COR-L47 (cell line): ENCODE measurements at places on chromosomes 7 and 10.

DNA sequence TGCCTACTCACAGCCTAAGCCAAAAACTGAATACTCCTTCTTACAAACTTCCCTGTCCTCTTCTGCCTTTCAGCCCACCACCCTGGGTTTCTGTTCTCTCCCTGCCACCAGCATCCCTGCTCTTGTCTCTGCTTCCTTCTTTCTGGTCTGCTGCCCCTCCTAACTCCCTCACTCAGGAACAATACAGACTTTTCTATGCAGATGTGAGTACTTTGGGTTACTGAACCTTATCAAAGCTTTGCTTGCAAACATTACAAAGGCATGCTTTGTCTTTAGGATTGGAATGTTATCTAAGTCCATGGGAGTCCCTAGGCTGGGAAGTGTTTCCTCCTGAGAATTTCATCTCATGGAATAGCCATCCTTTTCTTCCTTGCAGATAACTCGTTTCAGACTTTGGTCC lies 28.9 kb downstream of the CNNM1 start:
- no peak for DNase-seq

- no peak for DNase-seq
These were observed 196.9 kb downstream of the GRID1 start for GRCh38 chr10:86169506-86170254.

GRCh38 chr10:88221010-88221973 lies 357.9 kb downstream of the PTEN start:
- DNase-seq: no peak

DNA sequence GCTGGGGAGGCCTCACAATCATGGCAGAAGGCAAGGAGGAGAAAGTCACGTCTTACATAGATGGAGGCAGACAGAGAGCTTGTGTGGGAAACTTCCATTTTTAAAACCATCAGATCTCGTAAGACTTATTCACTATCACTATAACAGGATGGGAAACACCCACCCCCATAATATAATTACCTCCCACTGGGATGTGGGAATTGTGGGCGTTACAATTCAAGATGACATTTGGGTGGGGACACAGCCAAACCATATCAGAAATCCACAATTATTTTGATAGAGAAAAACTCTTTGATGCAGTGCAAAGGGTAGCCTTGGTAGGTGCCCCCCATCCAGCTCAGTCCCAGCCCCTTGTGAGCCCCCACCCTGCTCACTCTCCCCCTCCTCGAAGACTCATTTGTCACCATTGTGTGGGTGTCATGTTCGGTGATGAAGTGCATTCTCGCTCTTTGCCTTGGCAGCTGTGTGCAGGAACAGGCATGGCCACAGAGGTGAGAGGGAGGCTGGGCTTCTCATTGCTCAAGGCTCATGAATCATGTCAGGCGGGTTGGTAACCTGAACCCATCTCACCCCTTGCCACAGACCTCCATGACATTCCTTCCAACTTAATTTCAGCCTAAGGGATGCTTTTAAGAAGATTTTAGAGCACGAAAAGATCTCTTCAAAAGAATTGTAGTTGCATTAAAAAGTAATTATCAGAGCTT lies 75.9 kb downstream of the BUB3 start:
- no peak for DNase-seq

- no peak for DNase-seq
These were observed 106.9 kb upstream of the CSTF2T start for GRCh38 chr10:51806079-51806835.

DNA sequence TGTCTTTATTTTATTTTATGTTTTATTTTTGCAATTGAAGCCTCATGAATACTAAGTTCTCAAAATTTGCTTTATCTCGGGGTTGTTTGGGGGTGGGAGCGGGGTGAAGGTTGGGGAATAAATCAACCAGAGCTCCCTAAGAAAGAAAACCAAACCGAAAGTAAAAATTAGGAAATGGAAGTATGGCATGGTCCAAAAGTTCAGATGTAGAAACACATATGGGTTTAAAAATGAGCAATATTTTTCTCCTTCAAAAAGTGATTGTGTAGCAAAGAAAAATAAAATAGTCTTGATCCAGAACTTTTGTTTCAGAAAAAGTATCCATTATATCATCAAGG lies 177.4 kb upstream of the PLXDC2 start:
- DNase-seq: no peak

DNA sequence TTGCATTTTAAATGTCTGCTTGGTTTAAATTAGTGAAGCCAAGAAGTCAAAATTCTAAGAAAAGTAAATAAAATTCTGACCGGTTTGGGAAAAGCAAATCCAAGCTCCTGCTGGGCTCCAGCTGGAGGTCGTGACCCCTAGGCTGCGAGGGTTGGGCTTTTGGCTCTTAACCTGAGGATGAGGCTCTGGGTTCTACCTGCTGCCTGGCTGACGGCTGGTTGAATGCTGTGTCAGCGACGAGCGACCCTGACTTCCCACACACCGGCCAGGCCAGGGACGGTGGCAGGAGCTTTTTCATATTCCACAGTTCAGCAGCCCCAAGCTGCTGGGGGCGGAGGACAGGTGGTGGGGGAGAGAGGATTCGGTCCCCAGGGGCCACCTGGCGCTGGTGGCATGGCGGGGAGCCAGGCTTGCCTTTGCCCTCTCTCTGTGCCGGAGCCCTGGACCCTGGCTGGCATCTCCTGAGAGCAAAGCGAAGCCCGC lies 843 bp upstream of the PLPP4 start:
- DNase-seq: no peak

DNA sequence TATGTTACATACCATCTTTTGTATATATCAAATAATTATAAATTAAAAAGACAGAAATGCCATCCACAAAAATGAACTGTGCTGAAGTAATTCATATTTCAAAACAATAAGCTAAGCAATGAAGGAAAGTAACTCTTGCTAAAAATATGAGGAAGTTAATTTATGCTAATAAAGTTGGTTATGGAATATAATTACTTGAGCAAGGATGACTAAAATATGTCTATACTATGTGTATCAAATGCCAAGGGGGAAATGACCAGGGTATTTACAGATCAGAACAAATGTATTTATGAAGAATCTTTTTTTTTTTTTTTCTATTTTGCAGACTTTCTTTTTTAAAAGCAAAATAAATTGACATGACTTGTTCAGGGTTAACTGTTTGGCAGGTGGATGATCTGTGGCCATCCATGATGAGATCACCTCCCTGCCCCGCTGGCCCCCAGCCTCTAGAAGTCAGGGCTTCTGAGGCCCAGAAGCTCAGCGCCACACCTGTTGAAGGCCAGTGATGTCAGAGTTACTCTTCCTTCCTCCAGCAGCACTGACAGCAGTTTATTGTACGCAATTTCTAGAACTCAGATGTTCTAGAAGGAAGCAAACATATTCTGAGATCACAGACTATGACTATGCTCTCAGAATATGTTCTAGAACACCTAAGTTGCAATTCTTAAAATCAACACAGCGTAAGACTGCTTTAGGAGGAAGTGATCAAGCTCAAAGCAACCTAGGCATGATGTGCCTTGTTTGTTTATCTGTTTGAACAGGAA lies 196.1 kb upstream of the KLF14 start:
- DNase-seq: no peak

DNA sequence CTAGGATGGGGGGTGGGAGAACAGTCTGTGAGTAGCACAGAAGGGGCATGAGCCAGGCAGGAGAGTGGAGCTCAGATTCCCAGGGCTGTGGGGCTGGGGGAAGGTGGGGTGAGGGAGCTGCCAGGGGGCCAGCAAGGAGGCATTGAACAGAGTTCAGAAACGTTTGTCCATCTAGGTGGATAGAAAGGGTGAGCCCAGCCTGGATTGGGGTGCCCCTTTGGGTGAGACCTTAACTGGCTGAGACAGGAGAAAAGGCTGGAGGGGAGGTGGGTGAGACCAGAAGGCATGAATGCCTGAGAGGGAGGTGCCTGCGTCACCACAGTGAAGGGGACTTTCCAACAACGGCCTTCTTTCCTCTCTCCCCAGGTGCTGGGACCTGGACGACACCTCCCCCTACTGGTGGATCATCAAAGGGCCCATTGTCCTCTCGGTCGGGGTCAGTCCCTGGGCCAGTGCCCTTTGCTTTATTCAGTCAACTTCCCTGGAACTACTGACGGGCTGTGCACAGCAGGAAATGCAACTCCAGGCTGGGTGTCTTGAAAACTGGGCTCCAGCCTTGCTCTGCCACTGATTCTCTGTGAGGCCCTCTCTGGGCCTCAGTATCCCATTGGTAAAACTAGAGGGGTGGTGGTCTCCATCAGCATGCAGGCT lies 11.0 kb downstream of the GHRHR start:
- no peak for DNase-seq

- no peak for DNase-seq
These were observed 6.7 kb upstream of the BTBD16 start for GRCh38 chr10:122264436-122264835.

DNA sequence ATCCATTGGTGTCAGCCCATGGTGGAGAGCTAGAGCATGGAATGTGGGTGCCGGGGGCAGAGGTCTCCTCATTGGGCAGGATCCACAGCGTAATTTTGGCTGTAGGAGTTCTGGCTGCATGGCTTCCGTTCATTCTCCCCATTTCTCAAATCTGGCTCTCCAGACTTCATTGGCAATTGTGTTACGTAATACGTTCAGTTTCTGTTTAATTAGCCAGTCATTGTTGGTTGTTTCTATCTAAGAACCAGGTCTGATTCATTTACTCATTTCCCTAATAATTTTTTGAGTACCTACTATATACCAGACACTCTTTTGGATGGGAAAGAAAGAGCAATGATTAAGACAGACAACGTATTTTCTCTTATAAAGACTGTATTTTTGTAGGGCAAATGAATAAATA lies 299.6 kb downstream of the CSTF2T start:
- DNase-seq: no peak
